T-helper 1 cell (primary cell): ENCODE measurements at places on chromosomes 2 and 18.
A peak's percentile ranks its signal among the peaks of the same experiment; 100 is the strongest.

DNA sequence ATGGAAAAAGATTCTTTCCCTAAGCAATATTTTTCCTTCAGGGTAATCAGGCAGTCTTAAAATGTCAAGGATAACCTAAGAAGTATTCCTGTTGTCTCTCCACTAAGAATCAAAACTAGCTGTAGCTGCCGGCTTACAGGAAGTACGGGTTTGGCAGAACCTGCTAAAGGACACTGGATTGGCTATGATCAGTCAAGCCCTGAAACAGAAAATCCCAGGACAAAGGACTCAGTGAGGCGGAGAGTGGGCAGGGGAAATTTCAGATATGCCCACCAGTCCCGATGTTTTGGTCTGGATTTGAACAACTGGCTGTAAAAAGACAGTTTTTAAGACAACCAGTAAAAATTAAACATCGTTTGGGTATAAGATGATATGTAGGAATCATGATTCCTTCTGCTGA lies 155.7 kb downstream of the HDAC4 start:
- DNase-seq = no peak

- no peak for DNase-seq
These were observed 73.1 kb upstream of the DSG1 start for GRCh38 chr18:31244771-31245394.

GRCh38 chr2:46493241-46493970 lies 14.0 kb downstream of the TMEM247 start:
- DNase-seq = no peak

DNA sequence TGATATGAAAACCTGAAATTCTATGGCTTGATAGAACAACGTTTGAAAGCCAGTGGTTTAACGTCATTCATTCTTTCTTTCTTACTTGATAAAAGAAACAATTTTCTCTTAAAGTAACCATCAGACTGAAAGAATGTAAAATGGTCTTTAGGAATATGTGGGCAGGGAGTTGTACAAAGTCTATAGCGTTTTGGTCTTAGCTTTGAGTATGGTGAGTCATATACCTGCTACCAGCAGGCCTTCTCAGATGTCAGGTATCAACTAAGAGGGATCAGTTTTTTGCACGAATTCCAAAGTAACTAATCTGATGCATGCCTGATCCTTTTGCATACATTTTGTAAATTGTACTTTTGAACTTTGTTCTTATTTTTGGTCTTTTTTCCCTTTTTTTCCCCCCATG lies 101.5 kb upstream of the DSEL start:
- DNase-seq = no peak

GRCh38 chr2:19078709-19079108 lies 279.7 kb downstream of the OSR1 start:
- DNase-seq = no peak

GRCh38 chr2:179692610-179693009 lies 168.8 kb downstream of the ZNF385B start:
- DNase-seq = no peak

- DNase-seq = no peak
These were observed 51.0 kb downstream of the MOGAT1 start for GRCh38 chr2:222722327-222722946.

DNA sequence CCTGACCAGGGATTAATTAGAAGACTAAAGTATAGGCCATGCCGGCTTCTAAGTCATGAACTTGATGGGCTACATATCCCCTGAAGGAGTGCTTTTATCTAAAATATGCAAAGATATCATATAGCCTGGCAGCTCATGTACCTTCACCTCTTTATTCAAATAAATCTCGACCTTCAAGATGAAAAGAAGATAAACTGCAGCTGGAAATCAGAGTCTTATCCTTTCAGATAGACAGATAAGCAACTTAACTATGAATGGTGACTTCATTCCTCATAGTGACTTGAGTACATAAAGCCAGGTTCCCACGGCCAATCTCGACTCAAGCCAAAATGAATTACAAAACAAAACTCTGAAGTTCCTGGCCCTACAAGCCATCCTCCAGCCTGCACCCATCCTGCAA lies 165.3 kb upstream of the KLHL29 start:
- no peak for DNase-seq

DNA sequence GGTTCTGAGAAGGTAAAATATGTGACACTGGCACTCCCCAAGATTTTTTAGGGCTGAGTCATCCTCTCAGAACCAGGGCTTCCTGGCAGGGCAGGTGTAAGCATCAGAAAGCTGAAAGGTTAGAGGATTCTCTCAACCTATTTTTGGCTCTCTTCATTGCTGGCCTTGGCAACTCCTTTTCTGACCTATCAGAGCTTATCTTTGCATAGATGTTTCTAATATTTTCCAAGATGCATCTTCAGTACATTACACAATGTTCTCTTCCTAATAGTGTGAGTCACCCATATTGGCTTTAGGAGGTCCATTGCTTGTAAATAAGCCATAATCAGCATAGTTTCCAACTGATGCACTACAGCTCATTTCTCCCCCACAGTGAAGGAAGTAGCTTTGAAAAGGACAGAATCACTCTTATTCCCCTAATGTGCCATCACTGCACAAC lies 2008.4 kb upstream of the PIK3C3 start:
- no peak for DNase-seq

DNA sequence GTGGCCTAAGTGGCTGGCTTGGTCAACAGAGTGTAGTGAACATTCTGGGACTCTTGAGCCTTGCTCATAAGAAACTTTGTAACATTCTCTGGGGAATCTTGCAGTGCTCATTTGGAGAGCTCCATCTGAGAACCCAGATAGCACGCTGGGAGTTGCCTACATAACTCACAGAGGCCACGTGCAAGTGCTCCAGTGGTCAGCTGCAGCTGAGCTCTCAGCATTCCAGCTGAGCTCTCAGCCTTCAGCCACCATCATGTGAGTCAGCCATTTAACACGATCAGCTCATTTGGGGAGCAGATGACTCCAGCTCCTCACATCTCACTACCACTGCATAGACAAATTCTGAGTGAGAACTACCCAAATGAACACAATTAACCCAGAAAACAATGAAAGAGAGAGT lies 25.5 kb upstream of the CTNNA2 start:
- no peak for DNase-seq

- no peak for DNase-seq
These were observed 1077.9 kb upstream of the ZEB2 start for GRCh38 chr2:145597809-145598208.

- no peak for DNase-seq
These were observed 478.2 kb downstream of the ARHGAP15 start for GRCh38 chr2:143607231-143608062.

- no peak for DNase-seq
These were observed 31.5 kb downstream of the ACSL3 start for GRCh38 chr2:222892321-222892720.

DNA sequence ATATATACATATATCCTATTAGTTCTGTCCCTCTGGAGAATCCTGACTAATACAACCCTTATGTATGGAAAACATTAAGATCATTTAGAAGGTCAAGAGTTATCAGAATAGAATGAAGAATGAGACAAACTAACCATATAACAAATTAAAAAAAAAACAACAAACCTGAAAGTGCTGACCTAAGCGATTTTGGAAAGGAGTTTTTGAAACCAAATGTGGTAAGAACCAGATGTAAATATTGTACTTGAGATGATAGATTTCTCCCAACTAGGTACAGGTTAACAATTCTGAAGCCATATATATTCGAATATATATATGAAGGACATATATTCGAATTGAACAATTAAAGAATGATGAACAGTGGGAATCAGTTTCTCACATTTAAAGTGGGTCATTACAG lies 917.8 kb upstream of the SLC39A10 start:
- no peak for DNase-seq

- no peak for DNase-seq
These were observed 69.3 kb downstream of the PSMG2 start for GRCh38 chr18:12772111-12772510.

DNA sequence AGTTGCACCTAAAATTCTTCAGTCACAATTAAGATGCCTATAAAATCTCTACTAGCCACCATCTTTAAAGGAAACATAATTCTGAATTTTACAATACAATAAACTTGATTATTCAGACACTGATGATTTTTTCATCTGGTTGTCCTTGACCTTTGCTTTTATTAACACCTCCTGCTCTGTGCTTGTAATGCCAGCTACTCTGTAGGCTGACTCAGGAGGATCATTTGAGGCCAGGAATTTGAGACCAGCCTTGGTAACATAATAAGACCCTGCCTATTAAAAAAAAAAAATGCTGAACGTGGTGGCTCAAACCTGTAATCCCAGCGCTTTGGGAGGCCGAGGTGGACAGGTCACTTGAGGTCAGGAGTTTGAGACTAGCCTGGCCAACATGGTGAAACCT lies 38.3 kb downstream of the HAT1 start:
- DNase-seq = no peak

DNA sequence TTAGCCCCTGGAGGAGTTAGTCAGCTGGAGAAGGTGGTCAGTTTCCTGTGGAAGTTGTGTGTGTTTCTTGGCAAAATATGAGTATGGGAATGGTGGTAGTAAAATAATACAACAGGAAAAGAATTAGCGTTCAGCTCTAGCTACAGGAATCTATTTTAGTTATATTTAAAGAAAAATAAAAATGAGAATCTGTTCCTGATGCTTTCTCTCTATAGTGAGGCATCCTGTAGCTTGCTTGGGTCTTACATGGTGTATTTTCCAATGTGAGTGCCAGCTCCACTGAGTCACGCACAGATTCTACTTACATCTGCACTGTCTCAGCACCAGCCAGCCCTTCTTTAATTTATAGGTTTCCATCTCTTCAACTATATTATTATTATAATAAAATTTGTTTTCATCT lies 132.2 kb downstream of the BIRC6 start:
- DNase-seq = no peak

DNA sequence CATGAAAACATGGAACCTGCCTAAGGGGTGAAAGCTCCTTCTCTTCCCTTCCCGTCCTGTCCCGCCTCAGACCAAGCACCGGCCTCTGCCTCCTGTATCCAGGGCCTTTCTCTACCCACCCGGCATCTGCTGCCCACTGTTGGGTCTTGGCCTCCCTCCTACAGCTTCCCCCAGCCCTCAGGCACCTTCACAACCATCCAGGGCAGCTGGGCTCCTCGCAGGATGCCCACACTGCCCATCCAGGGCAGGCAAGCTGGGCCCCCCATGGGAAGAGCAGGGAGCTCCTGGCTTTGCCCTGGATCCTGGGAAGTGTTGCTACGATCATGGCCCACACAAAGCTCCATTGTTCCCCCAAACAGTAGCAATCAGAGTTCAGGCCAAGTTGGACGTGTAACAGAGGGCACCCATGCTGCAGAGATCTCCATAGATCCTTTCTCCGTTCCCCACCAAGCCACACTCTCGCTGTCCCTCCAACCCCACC lies 206.6 kb downstream of the NDUFA10 start:
- DNase-seq = no peak

DNA sequence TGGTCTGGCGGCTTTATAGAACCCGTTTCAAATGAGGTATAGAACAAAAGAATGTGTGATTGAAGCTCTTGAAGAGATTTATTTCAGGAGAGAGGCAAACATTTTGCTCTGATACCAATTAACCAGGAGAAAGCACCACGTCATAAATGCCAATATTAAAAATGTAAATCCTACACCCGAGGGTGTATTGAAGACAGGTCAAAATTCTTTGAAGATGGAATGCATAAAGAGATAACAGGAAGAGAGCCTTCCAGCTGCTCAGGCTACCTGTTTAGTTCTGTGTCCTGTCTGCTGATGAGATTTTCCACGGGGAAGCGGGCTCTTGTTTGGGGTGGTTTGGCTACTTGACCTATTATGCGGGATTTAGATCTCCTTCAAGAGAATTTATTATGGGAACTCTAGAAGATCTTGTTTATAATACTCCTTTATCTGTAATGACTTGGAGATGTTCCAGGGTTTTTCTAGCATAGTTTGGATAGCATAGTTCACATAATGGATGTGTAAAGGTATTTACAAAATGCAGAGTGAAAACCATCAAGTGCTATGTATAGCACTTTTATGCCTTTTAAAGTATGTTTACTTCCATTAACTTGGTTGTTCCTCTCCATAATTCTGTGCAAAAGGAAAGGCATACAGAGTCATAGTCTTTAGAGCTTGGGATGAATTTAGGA lies 204.5 kb upstream of the SPRED2 start:
- no peak for DNase-seq

GRCh38 chr18:61606759-61607158 lies 273.5 kb downstream of the CDH20 start:
- DNase-seq = no peak

GRCh38 chr2:55804535-55804934 lies 110.9 kb upstream of the PNPT1 start:
- DNase-seq = no peak

- no peak for DNase-seq
These were observed 366.3 kb downstream of the NYAP2 start for GRCh38 chr2:225765820-225766219.

- no peak for DNase-seq
These were observed 281.1 kb upstream of the COL3A1 start for GRCh38 chr2:188693111-188693510.

- no peak for DNase-seq
These were observed 14.2 kb upstream of the HK2 start for GRCh38 chr2:74819702-74820101.

DNA sequence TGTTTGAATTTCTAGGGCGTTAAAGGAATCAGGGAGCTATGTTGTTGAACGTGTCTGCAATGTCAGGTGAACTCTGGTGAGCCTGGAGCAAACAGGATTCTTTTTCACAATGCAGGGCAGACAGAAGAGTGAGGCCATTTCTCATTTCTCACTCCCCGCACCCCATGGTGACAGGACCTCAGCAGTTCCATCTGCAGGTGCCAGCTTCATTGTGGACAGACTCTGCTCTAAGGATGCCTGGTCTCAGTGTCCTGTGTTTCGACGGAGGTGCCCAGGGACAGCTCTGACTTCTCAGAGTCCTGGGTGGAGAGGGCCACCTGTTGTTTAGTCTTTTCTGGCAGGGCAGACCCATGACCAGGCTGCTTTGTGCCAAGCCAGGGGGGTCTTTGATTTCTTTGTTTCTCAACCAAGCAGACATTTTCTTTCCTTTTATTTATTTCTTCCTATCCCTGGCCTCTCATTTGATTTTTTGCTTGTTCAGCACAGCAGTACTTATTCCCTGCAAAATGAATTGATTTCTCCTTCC lies 201.5 kb downstream of the RNF144A start:
- DNase-seq = no peak

DNA sequence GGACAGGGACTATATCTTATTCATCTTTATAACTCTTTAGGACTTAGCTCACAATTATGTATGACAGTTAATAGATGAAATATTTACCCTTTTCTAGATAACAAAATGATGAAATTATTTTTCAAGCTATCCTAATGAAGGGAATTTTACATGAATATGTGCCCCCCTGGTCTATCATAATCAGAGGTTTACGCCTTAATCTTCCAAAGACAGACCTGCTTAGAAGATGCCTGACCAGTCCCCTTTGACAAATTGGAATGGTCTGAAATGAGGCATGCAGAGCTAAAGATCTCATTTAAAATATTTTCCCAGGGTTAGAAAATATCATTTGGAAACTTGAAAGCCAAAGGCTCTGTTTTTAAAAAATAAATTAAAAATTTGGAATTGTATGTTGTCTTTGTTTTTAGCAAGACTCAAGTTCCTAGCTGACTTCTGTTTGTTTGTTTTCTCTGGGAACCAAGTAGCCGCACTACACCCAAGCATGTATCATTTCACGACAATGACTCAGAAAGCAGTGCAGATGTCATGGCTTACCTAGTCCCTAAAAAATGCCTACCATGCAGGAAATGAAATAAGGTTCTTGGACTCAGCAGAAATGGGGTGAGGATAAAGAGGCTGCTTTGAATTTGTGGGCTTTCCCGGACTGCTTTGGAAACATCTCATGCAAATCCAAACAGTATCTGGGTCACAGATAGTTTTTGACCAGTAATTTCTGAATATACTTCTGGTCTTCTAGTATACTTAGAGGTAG lies 162.1 kb downstream of the ZEB2 start:
- peak; percentile 83 for DNase-seq

- no peak for DNase-seq
These were observed 102.3 kb downstream of the MAPK4 start for GRCh38 chr18:50662177-50662576.
